ENCODE measurements at places on chromosomes 4 and X. TPM values are rescaled to one million over a fixed set of nuclear protein-coding genes. Genes with fewer than 3 reads are reported as not detected.
A peak's percentile ranks its signal among the peaks of the same experiment; 100 is the strongest.

- no peak for DNase-seq
These were observed 27.1 kb upstream of the MAPK10 start for GRCh38 chr4:86386817-86387415.

- no peak for DNase-seq
These were observed 1.9 kb downstream of the CXCL2 start for GRCh38 chr4:74097116-74097515.

GRCh38 chr4:97548943-97549583, 594.2 kb downstream of the STPG2 start:
- no peak for DNase-seq

GRCh38 chr4:155548173-155548572, 118.5 kb upstream of the GUCY1A1 start:
- DNase-seq, result peak; percentile 75

GRCh38 chr4:99847362-99847976, 30.8 kb downstream of the DAPP1 start:
- DNase-seq, result no peak

- DNase-seq, result no peak
These were observed 991.4 kb upstream of the PABPC4L start for GRCh38 chr4:135192751-135193535.

- DNase-seq, result peak; percentile 64
These were observed 231.9 kb upstream of the INTU start for GRCh38 chr4:127400731-127401346.

DNA sequence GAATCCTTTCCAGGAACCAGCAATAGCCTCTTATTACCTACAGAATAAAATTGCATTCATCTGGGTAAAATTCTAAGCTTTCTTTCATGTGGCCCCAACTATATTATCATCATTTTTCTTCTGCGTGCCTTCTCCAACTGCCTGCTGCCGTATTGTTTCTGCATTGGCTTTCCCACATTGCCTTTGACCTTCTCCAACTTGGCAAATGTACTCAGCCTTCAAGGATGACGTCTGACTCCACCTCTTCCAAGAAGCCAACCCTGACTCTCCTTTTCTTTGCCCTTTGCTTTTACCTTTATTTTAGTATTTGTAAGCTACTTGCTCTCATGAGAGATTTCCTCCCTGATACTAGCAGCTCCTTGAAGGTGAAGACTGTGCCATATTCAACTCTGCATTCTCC, 200.4 kb upstream of the FAM9B start:
- no peak for DNase-seq

DNA sequence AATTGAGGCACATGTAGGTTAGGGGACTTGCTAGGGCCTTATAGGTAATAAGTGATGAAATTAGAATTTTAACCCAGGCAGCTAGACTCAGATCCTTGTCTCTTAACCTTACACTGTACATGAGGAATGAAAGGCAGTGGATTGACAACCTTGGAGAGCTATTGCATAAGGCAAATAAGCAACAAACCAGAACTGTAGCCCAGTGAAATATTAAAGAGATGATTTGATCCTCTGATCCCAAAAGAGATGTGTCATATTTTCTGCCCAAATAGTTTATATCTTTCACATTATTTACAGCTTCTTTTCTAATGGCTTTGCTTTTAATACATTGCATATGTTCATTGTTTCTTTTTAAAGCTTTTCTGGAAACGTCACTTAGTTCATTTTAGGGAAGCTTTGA, 252.6 kb downstream of the ANK2 start:
- DNase-seq, result no peak

- DNase-seq, result no peak
These were observed 338.8 kb upstream of the PPARGC1A start for GRCh38 chr4:24228692-24229091.

DNA sequence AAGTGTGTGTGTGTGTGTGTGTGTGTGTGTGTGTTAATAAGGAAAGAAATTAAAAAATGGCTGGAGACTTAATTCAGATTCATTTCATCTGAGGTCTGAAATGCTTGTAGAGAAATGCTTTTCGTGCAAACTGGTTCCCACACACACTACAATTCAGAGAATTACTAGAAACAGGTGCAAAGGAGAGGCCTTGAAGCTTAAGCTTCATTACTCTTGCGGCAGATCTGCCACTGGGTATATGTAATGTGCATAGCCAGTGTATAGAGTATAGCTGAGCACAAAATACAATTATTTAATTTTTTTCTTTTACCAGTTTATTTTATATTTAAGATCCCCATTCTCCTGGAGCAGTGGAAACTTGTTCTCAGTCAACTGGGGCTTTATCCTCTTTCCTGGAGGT, 31.8 kb upstream of the MAGEB10 start:
- DNase-seq, result no peak

GRCh38 chr4:95627709-95628108, 78.9 kb upstream of the UNC5C start:
- no peak for DNase-seq

DNA sequence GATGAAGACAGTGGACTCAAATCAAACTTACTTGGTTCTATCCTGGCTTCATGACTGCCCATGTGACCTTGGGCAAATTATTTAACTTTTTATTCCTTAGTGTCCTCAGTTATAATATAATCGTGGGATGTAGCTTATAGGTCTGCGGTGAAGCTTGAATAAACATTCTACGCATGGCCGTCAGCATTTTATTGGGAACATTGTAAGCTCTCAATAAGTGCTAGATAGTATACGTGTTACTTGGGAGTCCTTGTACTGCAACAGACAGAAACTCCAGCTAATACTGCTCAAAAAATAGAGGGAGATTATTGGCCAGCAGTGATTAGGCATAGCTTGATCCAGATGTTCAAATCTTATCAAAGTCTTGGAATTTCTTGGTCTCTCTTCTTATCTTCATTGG, 104.8 kb downstream of the SYTL5 start:
- no peak for DNase-seq

- peak; percentile 62 for DNase-seq
These were observed 34.5 kb downstream of the LINC00632 start for GRCh38 chrX:140744085-140744484.

DNA sequence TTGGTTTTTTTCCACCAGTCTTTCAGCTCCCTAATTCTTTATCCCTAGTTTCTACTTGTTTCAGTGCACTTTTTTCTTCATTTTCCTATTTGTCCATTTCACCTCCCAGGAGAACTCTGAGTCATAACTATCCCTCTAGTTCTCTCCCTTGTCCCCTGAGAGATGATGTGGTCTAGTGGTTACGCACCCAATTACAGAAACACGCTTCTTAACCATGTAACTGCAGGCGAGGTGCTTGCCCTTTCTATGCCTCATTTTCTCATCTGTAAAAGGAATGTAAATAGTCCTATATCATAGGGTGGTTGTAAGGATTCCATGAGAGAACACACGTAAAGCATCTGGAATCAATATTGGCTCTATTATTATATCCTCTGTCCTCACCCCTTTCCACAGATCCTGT, 8.8 kb upstream of the GRPR start:
- DNase-seq, result peak; percentile 88

DNA sequence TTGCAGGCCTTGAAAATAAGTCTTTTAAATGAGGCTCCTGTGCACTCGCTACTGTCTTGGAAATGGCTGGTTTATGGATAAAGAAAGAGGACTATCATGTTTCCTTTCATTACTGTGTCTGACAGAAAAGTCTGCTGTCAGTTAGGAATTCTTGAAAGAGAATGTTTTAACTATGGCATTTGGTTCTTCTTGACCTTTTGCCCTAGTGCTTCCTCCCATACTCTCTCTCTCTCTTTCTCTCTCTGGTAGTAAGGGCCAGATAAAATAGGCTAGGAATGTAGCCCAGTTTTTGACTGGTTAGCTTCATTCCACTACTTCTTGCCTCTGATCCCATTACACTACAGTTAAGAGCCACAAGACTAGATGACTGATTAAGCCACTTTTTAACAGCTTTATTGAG, 29.8 kb downstream of the YY2 start:
- DNase-seq, result peak; percentile 17

- DNase-seq, result no peak
These were observed 72.3 kb downstream of the TMEM47 start for GRCh38 chrX:34584781-34585180.

GRCh38 chrX:18390941-18391538, 34.4 kb upstream of the CDKL5 start:
- DNase-seq, result peak; percentile 41

- DNase-seq, result no peak
These were observed 161.6 kb downstream of the IL15 start for GRCh38 chr4:141797966-141798365.

DNA sequence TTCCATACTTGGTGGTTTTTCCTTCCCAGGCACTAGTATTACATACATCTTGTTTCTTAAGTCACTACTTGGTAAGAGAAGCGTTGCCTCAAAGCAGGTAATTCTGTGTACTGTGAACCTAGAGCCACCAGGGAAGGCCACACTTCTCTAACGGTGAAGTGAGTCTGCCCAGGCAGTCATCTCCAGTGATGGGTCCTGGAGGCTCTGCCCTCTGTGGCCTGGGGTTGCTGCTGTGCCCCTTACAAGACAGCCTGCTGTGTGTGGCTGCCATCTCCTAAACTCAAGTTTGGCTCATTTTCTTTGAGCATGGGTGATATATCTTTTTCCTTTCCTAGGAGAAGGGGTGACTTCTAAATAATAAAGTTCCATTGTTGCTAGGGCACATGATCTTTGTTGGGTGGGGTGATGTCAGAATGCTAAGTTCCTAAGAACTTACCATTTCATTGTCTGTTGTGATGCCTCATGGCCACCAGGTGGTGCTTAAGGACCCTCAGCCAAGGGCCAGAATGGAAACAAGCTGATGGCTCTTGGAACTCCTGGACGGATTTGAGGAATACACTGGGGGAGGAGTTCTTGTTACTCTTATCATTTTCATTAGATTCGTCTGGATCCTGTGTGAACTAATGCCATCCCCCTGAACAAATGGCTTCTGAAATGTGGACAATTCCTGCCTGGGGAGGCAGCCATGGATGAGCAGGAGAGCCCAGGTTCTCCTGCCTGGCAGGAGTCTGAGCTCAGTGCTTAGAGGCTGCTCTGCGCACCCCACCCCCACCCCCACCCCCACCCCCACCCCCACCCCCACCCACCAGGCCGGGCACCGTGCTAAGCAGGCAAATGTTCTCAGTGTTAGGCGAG, 41.1 kb upstream of the WDR1 start:
- DNase-seq, result peak; percentile 63

Gene POLN
- total RNA-seq, result 0.59 TPM

Gene SASH3
- total RNA-seq, result not detected

Gene GLRA3
- total RNA-seq, result not detected

Gene ALG13
- total RNA-seq, result 36.4 TPM

Gene RAB9B
- under 0.01 TPM for total RNA-seq

Gene TRIM60
- not detected for total RNA-seq

Gene RPS6KA6
- not detected for total RNA-seq

Gene XPNPEP2
- not detected for total RNA-seq

Gene AMTN
- not detected for total RNA-seq

Gene FABP2
- not detected for total RNA-seq

All from RPMI7951 (cell line).